Activated naive CD8-positive, alpha-beta T cell treated with anti-CD3 and anti-CD28 coated beads for 36 hours (primary cell): ENCODE measurements at places on chromosomes 12 and 14.

GRCh38 chr14:95294834-95295599 lies 24.7 kb downstream of the CLMN start:
- peaks cover 4% of the 10 kb centered on the region for H3K4me1 ChIP-seq
- no peak for DNase-seq
- no peak overlapping the region for H3K4me3 ChIP-seq
- no peak overlapping the region for H3K27ac ChIP-seq

- H3K27me3 ChIP-seq = no peaks in the 10 kb centered on the region
- peaks cover 8% of the 10 kb centered on the region for H3K36me3 ChIP-seq
- no peak overlapping the region for H3K4me3 ChIP-seq
- no peak overlapping the region for H3K27ac ChIP-seq
- no peak for DNase-seq
These were observed 26.4 kb downstream of the HCFC2 start for GRCh38 chr12:104090685-104091084.

- no peak overlapping the region for H3K27ac ChIP-seq
- no peaks in the 10 kb centered on the region for H3K4me1 ChIP-seq
- H3K4me3 ChIP-seq = no peak overlapping the region
- DNase-seq = no peak
- H3K27me3 ChIP-seq = peaks cover 14% of the 10 kb centered on the region
These were observed 38.7 kb downstream of the TUNAR start for GRCh38 chr14:95915330-95915729.

- H3K4me3 ChIP-seq = no peak overlapping the region
- no peak overlapping the region for H3K27ac ChIP-seq
- DNase-seq = no peak
- H3K36me3 ChIP-seq = no peaks in the 10 kb centered on the region
- no peaks in the 10 kb centered on the region for H3K27me3 ChIP-seq
These were observed 49.3 kb downstream of the EGLN3 start for GRCh38 chr14:33901426-33902155.

GRCh38 chr14:39626589-39627576 lies 194.7 kb upstream of the FBXO33 start:
- no peaks in the 10 kb centered on the region for H3K27me3 ChIP-seq
- peaks cover 10% of the 10 kb centered on the region for H3K4me1 ChIP-seq
- no peak for DNase-seq

DNA sequence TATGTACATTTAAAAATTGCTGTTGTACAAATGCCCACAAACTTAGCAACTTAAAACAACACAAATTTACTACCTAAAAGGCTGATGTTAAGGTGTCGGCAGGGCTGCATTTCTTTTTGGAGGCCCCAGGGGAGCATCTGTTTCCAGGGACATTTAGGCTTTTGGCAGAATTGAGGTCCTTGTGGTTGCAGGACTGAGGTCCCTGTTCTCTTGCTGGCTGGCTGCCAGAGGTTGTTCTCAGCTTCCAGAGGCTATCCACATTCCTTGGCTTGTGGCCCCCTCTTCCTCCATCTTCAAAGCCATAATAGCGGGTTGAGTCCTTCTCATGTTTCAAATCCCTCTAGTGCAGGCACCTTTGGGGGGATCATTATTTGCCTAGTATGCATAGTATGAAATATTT lies 22.4 kb upstream of the KRT83 start:
- H3K4me3 ChIP-seq = no peak overlapping the region
- DNase-seq = no peak
- no peaks in the 10 kb centered on the region for H3K4me1 ChIP-seq
- H3K27ac ChIP-seq = no peak overlapping the region
- H3K27me3 ChIP-seq = peaks cover 3% of the 10 kb centered on the region

GRCh38 chr12:5783289-5783920 lies 161.7 kb downstream of the ANO2 start:
- H3K27me3 ChIP-seq = no peaks in the 10 kb centered on the region
- H3K27ac ChIP-seq = no peak overlapping the region
- no peaks in the 10 kb centered on the region for H3K36me3 ChIP-seq
- H3K4me3 ChIP-seq = no peak overlapping the region
